ENCODE measurements at places on chromosomes 12 and 14.
A peak's percentile ranks its signal among the peaks of the same experiment; 100 is the strongest.

- no peak for DNase-seq
These were observed 329.3 kb downstream of the GRIN2B start for GRCh38 chr12:13652105-13652504.

DNA sequence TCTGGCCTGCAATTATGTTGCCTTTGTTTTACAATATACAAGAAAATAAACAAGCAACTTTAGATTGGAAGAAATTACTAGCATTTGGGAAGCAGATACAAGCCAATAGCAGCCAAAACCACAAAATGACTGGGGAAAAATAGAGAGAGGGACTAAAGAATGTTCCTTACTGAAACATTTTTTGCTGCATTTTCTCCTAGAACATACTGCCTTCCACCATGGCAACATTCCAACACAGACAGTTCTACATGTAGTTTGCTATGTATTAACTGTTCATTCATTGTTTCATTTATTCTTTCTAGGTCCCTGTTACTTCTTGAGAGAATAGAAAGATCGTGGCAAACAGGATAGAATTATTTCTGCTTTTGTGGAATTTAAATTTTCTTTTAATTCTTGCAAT lies 530.2 kb downstream of the RPS29 start:
- DNase-seq: no peak

DNA sequence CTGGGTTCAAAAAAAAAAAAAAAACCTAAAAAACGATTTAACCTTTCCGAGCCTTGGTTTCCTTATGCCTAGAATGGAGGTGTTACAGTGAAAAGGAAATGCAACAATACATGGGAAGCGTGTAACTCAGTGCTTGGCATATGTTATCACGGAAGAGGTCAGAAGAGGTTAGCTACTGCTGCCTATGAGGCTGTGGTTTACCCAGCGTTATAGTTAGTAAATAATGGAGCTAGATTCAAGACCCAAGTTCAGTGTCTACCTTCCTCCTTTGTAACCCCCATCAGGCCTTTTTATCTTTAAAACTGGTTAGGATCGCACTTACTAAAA lies 839 bp downstream of the IFT43 start:
- DNase-seq: no peak

GRCh38 chr12:54390668-54391551 lies 6.4 kb upstream of the ZNF385A start:
- DNase-seq: no peak

DNA sequence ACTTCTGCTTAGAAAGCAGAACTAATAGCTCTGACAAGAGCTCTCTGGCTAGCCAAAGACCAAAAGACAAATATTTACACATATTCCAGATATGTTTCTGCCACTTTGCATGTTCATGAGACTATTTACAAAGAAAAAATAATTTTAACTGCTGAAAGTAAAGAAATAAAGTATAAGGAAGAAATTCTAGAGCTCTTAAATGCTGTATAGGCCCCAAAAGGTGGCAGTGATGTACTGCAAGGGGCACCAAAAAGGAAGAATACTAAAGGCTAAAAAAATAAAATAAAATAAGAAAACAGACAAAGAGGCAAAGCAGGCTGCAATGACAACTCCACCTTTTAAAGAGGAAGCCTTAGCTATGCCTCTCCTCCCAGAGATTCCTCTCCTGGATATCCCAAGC lies 23.0 kb downstream of the KLRK1 start:
- DNase-seq: no peak

- DNase-seq: no peak
These were observed 107.4 kb downstream of the VCPKMT start for GRCh38 chr14:50008974-50009373.

GRCh38 chr14:53779301-53779700 lies 177.3 kb downstream of the BMP4 start:
- no peak for DNase-seq

DNA sequence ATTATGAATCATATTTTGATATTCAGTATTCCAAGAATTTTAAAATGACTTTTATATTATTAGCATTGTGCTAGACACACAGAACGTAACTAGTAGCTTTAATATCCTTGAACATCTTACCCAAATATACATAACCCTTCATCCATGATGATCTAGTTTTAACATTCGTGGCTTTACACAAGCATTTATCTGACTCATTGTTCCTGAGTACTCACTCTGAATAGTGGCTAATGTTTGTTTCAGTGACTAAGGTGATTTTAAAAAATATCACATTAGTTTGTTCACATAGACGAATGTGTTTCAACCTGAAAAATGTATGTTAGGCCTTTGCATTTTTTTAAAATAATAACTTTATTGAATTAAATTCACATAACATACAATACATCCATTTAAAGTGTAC lies 80.0 kb upstream of the PTPRQ start:
- DNase-seq: no peak

DNA sequence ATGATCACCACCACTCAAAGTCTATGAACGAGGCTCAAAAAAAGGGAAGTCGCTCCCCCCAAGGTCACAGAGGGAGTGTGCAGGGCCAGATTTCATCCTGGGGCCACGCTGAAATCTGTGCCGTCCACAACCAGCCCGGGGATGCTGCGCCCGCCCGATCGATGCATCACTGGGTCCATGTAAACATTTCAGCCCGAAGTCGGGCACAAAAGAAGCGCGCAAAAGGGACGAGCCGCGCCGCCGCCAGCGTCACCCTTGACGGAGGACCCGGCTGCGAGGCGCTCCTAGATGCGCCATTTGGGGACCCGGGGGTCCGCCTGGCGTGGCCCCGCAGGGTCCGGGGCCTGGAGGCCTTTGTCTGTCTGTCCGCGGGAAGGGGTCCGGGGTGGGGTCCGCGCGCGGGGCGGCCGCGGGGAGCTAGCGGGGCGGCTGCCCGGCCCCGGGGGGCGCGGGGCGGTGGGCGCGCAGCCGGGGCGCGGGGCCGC lies 503 bp downstream of the FBXO21 start:
- DNase-seq: no peak

DNA sequence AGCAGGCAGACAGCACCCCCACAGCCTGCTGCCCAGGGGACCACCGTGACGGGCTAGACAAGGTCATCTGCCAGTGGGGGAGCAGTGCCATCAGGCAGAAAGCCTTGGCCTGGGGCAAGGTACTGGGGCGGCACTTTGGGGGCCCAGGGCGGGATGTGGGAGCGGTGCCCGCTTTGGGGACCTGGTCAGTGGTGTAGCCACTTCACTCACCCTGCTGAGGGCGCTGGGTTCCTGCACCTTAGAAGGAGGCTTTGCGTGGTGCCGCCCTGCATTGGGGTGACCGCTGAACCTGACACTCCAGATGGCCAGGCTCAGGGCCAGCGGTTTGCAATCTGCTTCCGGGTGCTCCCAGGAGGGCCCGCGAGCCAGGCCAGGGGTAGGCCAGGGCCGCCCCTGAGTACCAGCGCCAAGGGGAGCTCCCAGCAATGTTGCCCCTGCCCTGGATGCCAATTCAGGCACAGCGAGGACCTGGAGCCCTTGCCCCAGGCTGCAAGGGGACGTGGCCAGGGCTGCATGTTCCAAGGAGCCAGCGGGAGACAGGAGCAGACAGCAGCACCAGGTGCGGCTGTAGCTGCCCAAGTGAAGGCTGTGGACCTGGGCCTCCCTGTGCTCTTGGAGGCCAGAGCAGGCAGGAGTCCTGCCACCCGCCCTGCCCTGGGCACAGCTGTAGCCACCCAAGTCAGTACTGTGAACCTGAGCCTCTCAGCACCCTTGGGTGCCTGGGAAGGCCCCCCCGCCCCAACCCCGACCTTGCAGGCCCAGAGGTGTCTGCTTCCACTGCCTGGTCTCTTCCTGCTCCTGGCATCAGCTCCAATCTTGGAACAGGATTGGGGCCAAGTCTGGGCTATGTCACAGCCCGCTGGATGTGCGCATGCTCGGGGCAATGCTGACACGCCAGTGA lies 550.7 kb downstream of the SLC6A15 start:
- DNase-seq: no peak

DNA sequence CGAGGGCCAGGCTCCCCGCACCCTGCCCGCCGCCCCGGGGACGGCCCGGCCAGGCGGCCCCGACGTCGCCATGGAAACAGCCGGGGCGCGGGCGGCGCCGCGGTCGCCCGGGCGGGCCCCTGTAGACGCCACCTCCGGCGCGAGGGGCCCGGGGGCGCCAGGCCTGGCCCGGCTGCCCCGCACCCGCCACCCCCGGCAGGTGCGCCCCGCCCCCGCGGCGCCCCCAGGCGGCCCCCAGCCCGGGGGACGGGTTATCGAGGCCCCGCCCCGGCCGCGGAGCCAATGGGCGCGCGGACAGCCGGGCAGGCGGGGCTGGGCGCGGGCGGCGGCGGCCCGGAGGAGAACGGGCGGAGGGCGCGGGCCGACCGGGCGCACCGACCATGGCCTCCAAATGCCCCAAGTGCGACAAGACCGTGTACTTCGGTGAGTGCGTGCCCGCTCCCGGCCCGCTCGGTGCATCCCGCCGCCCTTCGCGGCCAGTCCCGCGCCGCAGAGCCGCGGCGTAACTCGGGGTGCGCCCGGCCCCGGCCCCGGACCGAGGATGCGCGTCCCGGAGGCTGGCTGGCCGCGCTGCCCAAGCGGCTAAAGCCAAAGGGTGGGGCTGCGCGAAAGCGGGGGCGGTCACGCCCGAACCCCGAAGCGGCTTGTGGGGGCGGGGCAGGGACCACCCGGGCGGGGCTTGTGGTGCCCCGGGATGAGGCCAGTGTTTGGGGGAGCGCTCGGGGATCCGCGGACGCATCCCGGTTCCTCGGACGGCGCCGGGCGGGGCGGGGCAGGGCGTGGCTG lies at the start of gene CRIP2:
CRIP2 (plus strand) TSS at position 339 of the 786 bp plus-strand sequence; CDS start at position 381, 42 bp downstream.
- no peak for DNase-seq

DNA sequence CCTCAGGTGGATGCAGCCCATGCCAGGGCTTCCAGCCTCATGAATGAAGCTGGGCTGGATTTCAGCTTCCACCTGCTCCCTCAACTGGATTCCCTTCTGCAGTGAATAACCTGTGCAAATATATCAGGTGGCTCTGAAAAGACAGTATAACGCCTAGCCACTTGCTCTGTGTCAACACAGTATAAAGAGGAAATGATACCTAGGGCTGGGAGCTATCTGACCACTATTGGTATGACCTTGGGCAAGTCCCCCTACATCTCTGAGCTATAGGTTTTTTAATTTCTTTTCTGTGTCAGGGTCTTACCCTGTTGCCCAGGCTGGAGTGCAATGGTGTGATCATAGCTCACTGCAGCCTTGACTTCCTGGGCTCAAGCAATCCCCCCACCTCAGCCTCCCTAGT lies 19.8 kb downstream of the ISM2 start:
- DNase-seq: no peak

- no peak for DNase-seq
These were observed 19.9 kb upstream of the ADAMTS20 start for GRCh38 chr12:43571885-43572284.

- no peak for DNase-seq
These were observed 51.4 kb upstream of the TMX1 start for GRCh38 chr14:51188566-51189185.

DNA sequence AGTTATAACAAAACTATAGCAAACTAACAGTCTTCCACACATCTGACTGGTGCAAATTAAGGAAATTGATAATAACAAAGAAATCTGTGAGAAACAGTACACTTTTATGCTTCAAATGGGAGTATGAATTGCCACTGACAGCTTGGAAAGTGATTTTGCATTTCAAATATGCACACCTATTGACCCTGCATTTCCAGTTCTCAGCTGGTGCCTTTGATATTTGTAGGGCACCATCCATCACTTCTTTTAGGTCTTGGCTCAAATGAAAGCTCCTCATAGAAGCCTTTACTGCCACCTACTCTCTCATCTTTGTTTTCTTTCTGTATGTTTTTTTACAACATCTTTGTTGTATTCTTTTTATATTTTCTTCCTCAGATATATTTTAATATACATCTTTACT lies 125.1 kb downstream of the ST8SIA1 start:
- DNase-seq: no peak

DNA sequence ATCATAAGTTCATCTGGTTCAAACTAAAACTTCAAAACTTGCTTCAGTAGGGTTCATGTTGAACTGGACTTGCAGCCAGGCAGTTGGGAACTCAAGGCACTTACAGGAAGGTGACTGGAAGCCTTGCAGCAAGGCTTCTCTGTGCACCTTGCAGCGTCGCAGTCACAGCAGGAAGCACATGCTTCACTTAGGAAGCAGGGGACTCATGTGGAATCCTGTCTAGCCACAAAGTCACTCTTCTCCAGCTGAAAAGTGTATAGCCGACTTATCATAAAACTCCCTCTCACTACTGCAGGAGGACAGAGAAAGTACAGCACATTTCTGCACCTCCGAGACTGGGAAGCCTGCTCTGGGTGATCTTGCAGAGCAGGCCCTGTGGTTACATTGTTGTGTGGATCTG lies 114.0 kb upstream of the PRB2 start:
- DNase-seq: no peak

GRCh38 chr14:30131581-30132097 lies 204.0 kb upstream of the PRKD1 start:
- peak; percentile 97 for DNase-seq

DNA sequence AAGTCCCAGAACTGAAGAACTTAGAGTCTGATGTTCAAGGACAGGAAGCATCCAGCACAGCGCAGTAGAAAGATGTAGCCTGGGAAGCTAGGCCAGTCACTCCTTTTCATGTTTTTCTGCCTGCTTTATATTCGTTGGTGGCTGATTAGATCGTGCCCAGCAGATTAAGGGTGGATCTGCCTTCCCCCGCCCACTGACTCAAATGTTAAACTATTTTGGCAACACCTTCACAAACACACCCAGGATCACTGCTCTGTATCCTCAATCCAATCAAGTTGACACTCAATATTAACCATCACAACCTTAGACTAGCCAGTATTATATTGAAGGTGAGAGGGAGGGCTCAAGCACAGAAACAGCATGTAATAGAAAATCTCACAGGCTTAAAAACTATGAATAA lies 222.9 kb downstream of the C12orf50 start:
- no peak for DNase-seq

DNA sequence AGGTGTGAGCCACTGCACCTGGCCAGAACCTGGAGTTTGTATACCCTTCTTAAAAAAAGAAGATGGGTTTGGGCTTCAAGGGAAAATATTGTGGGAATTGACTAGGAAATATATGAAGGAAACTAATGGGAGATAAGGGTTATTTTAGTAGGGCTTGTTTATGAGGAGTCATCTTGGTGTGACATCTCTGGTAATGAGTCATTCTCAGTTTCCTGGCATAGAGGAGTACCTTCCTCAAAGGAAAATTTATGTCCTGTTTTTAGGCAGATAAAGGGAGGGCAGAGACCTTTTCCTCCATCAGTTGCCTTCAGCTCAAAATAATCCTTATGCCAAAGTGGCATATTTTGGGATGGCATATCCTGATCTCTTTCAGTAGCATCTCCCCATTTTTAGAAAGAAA lies 30.6 kb upstream of the NFKBIA start:
- no peak for DNase-seq

- no peak for DNase-seq
These were observed 14.2 kb upstream of the FZD10 start for GRCh38 chr12:130147875-130148596.

- no peak for DNase-seq
These were observed 50.5 kb downstream of the PLXNC1 start for GRCh38 chr12:94198872-94199271.

- DNase-seq: no peak
These were observed 770.9 kb upstream of the FOXG1 start for GRCh38 chr14:27995691-27996090.

- DNase-seq: no peak
These were observed 31.0 kb upstream of the SLC38A1 start for GRCh38 chr12:46299851-46300250.

- no peak for DNase-seq
These were observed 76.1 kb downstream of the METTL25 start for GRCh38 chr12:82434392-82434911.

GRCh38 chr12:124452576-124453331 lies 114.7 kb downstream of the NCOR2 start:
- no peak for DNase-seq
